Mesenteric fat pad (tissue), 1 donor: ENCODE measurements at places on chromosomes 5 and 9. TPM values are rescaled to one million over a fixed set of nuclear protein-coding genes. Genes with fewer than 3 reads are reported as not detected.

The PCDHGA11 gene
- total RNA-seq: 3.1 TPM

The SLC24A2 gene
- total RNA-seq: not detected

The CCDC192 gene
- 0.51 TPM for total RNA-seq

The SPAG8 gene
- 0.61 TPM for total RNA-seq

The TTC16 gene
- total RNA-seq: not detected

The TBC1D13 gene
- 28.3 TPM for total RNA-seq

The FOXI1 gene
- total RNA-seq: not detected
